ENCODE measurements at places on chromosomes 16 and 17.
A peak's percentile ranks its signal among the peaks of the same experiment; 100 is the strongest.

- DNase-seq = no peak
These were observed 27.3 kb upstream of the RNPS1 start for GRCh38 chr16:2295056-2295798.

- DNase-seq = no peak
These were observed 97.6 kb upstream of the HLF start for GRCh38 chr17:55167024-55167725.

DNA sequence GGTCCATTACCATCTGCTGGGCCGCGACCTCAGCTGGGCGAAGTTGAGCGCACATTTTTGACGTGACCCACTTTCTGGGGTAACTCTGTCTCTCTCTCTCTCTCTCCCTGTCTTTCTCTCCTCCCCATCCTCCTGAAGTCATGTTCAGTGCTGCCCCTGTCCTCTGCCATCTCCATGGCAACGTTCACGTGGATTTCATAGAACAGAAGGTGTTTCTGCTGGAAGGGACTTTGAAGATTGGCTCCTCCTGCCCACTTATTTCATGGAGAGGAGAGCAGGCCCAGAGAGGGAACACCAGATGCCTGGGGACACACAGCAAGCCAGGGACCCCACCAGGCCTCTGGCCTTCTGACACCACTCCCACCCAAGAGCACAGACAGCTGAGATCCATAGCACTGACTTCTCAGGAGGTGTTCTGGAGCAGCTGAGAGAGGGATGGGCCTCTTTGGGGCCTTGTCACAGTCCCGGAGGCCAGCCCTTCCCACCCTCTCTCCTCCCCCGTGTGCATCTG, 4.2 kb upstream of the CCNF start:
- no peak for DNase-seq

DNA sequence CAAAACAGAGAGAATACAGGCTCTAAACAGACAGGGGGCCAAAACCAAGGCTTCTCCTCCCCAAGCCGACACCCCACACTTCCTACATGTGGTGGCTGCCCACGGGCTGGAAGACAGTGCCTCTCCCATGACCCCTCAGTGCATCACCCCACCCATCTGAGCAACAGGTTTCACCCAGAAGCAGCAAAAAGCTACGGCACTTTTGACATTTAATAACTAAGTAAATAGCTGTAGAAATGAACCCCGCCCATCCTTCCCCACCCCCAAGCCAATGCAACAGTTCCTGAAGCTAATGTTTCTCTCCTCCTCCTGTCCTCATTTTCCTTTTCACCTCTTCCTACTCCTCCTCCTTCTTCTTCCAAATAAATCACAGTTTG, 9.9 kb upstream of the SOX9 start:
- DNase-seq = no peak

- peak; percentile 27 for DNase-seq
These were observed 317 bp downstream of the TEFM start for GRCh38 chr17:30905742-30906100.
